ENCODE measurements at places on chromosomes 11 and 22.

- no peak for DNase-seq
These were observed 3.9 kb upstream of the E2F8 start for GRCh38 chr11:19244621-19245020.

DNA sequence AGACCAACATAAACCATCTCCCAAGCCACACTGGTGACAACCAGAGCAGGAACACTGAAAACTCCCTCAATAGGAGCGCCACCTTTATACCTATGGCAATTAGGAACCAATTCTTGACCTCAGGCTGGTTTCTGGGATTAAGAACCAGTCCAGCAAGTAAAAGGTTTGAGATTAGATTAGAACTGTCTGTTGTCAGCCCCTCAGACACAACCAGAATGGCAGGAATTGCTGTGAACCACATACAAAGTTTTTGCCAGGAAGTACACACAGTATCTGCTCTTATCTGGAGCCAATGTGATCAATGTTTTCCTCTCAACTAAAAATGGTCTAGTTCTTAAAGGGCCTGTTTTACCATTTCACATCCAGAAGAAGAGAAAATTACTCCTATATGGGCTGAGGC lies 55.2 kb downstream of the RBFOX2 start:
- no peak for DNase-seq

- no peak for DNase-seq
These were observed 728.1 kb downstream of the BRD1 start for GRCh38 chr22:49099496-49100124.

- DNase-seq: no peak
These were observed 15.0 kb downstream of the SART1 start for GRCh38 chr11:65976216-65977176.

GRCh38 chr11:82832983-82833382 lies 67.2 kb downstream of the PRCP start:
- no peak for DNase-seq

DNA sequence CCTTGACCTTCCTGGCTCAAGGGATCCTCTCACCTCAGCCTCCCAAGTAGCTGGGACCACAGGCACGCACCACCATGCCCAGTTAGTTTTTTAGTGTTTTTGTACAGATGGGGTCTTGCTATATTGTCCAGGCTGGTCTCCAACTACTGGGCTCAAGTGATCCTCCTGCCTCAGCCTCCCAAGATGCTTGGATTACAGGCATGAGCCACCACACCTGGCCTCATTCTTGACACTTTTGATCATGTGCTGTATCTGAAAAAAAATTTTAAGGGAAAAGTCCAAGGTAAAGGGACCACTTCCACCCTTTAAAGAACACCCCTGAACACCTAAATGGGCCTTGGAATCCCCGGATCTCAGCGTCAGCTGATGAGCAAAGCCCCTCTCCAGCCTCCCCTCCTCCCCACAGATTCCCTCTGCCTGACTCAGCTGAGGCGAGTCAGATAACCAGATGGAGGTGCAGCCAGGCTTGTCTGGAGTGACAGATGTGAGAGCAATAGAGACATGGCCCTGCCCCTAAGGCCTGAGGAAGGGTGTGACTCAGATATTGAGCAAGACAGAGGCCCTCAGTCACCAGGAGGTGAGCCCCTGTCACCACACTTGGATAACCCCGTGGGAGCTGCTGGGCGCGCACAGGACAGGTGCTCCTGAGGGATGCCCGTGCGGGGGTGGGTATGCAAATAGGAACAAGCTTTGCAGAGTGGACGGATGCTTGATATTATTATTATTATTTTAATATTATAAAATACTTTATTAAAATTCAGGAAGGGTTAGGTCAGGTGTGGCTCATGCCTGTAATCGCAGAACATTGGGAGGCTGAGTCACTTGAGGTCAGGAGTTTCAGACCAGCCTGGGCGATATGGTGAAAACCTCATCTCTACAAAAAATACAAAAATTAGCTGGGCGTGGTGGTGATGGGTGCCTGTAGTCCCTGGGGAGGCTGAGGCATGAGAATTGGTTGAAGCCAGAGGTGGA lies 5.0 kb upstream of the CCDC88B start:
- no peak for DNase-seq

GRCh38 chr22:42060489-42060888 lies 10.1 kb downstream of the NAGA start:
- no peak for DNase-seq

- no peak for DNase-seq
These were observed 55.6 kb downstream of the OPCML start for GRCh38 chr11:133476570-133477250.

GRCh38 chr22:28051091-28051786 lies 132.2 kb upstream of the PITPNB start:
- no peak for DNase-seq

GRCh38 chr11:61874377-61874809 lies 17.0 kb downstream of the FADS3 start:
- no peak for DNase-seq

- no peak for DNase-seq
These were observed 978 bp downstream of the FLI1 start for GRCh38 chr11:128694618-128695481.

- DNase-seq: no peak
These were observed at the start of gene MPZL2 for GRCh38 chr11:118263695-118264568. Gene MPZL2 (minus strand): TSS chr11:118264297. CDS start chr11:118264153, 144 bp downstream.

DNA sequence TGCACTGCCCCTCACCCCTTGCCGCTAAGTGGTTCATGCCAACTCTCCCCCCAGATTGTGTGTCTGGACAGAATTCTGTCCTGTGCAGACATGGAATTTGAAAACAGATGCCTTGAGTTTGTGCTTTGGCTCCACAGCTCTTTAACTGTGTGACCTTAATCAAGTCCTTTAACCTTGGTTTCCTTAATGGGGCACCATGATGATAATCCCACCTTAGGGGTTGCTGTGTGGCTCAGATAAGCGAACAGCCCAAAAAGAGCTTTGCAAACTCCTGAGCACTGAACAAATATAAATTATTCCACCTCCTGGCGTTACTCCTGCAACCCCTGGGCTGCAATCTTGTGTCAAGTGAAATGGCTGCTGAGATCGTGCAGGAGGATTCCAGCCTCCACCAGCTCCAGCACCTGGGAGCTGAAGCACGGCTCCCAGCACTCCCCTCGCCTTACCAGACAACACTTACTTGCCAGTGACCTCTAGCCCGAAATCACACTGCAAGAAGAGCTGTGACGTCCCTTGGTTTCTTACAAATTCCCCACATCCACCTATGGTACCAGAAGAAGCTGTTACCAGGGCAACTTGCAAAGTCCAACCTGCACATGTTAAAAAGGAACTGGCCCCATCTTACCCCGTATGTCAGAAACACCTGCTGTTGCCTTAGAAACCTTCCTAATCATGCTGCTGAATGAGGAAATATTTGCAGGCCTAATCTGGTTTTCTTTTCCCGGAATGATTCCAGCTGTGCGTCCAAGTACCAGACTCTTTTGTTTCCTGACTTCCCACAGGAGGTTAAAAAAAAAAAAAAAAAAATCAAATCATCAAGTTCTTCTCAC lies 13.2 kb downstream of the VPS37C start:
- DNase-seq: no peak

GRCh38 chr22:30705710-30706651 lies 11.3 kb downstream of the OSBP2 start:
- no peak for DNase-seq

- DNase-seq: no peak
These were observed 225.8 kb upstream of the KIRREL3 start for GRCh38 chr11:127226380-127226779.

- no peak for DNase-seq
These were observed 380 bp downstream of the C11orf96 start for GRCh38 chr11:43942662-43943371.

DNA sequence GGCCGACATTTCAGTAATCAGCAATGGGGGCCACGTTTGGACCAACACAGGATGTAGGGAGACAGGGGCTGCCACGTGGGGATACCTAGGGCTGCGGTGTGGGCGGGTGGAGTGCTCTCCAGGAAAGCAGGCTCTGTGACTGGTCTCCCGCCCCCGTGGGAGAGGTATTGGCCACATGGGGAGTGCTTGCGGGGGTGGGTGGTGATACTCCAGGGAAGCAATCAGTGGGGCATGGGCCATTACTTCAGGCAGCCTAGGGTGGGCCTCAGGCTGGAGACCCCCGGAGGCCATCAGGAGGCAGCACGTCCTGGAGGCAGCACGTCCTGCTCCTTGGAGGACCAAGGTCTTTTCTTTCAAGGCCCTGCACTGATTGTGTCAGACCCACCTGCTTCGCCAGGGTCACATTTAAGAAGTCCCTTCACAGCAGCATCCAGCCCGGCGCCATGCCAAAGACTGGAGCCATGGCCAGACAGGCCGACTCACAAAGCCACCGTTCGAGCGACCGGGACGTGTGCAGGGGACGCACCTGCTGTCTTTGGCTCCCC lies 3.0 kb upstream of the MUC2 start:
- no peak for DNase-seq

DNA sequence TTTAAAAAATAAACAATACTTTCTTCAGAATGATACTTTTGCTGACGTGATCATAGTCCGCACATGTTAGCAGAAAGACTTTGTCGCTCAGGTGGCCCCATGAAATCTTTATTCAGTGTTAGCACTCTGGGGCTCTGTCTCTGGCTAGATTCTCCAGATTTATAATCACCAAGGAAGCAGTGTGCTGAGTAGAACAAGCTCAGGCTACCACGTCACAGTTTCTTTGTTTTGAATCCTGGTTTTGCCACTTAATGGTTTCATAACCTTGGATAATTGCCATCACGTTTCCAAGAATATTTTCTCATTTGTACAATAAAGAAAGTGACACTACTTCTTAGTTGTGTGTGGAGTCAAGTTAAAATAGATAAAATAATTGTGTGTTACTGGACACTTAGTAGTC lies 3.9 kb upstream of the MUC15 start:
- DNase-seq: no peak

DNA sequence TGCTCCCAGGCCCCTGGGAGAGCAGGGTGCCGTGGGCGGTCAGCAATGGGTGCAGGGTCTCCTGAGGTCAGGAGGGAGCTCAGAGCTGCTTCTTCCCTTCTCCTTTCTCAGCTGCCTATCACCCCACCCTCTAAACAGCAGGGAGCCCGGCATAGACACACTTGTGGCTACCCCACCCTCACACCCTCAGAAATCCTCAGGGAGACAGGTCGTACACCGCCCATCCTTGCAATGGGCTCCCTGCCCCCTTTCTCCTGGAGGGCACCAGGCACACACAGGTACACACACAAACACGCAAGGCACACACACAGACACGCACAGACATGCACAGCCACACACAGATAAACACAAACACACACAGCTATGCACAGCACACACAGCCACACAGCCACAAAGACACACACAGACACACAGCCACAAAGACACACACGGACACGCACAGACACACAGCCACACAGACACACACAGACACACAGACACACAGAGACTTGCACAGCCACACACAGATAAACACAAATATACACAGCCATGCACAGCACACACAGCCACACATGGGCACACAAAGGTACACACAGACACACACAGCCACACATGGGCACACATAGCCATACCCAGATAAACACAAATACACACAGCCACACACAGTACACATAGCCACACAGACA lies 44.9 kb upstream of the TH start:
- no peak for DNase-seq

DNA sequence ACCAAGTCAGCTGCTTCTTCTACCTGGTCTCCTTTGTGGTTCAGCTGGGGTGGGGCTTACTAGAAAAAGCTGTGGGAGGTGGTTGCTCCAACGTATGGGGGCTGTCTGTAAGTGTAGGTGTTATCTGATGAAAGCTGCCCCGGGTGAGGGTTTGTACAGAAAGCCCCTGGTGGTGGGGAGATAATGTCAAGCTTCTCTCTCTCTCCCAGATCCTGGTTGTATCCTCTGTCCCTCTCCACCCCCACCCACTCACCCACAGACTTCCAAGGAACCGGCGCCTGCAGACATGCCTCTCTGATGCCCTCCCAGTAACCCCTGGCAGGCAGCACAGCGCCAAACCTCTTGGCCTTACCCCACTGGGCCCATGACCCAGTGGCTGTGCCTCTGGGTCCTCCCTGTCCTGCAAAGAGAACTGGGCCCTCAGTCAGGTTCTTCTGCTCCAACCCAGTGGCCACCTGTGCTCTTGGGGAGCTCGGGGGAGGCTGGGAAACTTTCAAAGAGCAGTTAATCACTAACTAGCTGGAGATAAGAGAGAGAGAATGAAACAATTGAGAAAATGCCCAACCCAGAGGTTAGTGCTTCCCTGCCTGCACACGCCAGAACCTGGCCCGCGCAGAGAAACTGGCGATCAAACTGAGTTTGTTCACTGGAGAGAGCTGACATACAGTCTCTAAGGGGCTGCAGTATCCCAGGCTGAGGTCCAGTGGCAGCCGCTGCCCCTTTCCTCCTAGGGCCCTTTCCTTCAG lies 20.4 kb upstream of the EHF start:
- no peak for DNase-seq

- DNase-seq: no peak
These were observed 19.8 kb downstream of the PTDSS2 start for GRCh38 chr11:469684-470560.

DNA sequence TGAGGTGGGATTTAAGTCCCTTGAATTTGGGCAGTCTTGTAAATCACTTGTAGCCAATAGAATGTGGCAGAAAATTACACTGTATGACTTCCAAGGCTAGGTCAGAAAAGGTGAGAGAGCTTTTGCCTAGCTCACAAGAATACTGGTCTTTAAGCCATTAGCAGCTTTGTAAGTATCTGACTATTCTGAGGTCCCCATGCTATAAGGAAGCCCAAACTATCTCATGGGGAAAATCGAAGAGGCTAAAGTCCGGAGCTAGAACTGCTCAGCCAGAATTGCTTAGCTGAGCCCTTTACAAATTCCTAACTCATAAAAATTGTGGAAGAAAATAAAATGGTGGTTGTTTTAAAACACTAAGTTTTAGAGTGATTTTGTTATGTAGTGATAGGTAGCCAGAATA lies 13.0 kb downstream of the FAR1 start:
- no peak for DNase-seq

DNA sequence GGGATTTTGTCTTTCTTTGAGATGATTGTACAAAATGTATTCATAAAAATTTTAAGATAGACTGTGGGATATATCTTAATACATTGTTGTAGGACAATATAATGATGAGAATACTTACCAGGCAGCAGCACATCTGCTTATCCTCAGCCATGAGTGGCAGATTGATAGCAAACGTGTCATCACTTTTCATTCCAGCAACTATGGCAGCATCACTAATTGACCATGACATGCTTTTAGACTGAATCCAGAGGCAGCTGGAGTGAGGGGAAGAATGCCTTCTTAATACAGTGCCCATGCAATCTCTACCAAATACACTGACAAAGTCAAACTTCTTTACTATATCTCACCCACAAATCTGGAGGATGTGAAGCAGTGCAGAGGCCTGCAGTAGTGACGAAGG lies 755.2 kb upstream of the RAG2 start:
- DNase-seq: no peak

- no peak for DNase-seq
These were observed 173.4 kb downstream of the NCAM1 start for GRCh38 chr11:113134626-113135025.

- no peak for DNase-seq
These were observed 5.7 kb upstream of the CEP126 start for GRCh38 chr11:101909087-101909486.

- peak; percentile 41 for DNase-seq
These were observed 28.5 kb upstream of the ALKBH3 start for GRCh38 chr11:43852057-43852636.

- no peak for DNase-seq
These were observed 131.1 kb downstream of the LDLRAD3 start for GRCh38 chr11:36074941-36075431.

GRCh38 chr11:69434471-69434931 lies 47.0 kb upstream of the LINC01488 start:
- no peak for DNase-seq

All from stimulated activated CD8-positive, alpha-beta memory T cell treated with anti-CD3 and anti-CD28 coated beads, Interleukin-2, amount 100 ng/mL, for 1 hour (primary cell).